Upper lobe of left lung (tissue), 6 donors: ENCODE measurements at places on chromosomes 11 and 22.

- DNase-seq, result no peak
Observed at GRCh38 chr22:48340727-48341709, 1486.7 kb downstream of the BRD1 start.

- no peak for DNase-seq
Observed at GRCh38 chr11:66851698-66852465, 5.0 kb upstream of the LRFN4 start.

DNA sequence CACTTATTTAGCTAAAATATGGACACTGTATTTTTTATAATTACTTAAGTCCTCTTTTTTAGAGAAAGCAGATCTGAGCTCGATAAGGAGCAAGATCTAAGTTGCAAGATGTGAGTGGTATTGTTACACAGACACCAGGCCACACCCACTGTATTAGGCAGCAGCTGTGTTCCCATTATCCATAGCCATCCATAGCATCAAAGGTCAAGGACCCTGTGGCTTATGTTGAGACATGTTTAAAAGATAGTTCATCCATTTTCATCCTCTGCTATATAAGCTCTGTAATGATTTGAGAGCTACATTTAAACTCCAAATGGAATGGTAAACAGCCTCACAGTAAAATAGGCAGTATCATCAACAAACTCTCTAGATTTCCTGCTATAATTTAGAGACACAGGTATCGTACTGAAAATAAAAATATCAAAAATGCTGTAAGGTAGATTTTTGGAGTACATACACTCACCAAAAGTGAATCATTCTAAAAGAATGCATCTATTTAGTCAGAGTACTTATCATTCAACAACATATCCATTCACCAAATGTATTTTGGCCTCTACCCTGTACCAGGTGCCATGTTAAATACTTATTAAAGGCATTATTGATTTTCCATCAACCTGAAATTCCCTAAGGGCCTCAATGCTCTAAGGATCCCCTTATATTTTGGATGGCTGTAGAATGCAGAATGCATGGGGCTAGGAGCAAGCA lies 574.0 kb downstream of the LRRC4C start:
- DNase-seq, result no peak

- no peak for DNase-seq
Observed at GRCh38 chr11:86438685-86439084, 64.0 kb downstream of the CCDC81 start.

DNA sequence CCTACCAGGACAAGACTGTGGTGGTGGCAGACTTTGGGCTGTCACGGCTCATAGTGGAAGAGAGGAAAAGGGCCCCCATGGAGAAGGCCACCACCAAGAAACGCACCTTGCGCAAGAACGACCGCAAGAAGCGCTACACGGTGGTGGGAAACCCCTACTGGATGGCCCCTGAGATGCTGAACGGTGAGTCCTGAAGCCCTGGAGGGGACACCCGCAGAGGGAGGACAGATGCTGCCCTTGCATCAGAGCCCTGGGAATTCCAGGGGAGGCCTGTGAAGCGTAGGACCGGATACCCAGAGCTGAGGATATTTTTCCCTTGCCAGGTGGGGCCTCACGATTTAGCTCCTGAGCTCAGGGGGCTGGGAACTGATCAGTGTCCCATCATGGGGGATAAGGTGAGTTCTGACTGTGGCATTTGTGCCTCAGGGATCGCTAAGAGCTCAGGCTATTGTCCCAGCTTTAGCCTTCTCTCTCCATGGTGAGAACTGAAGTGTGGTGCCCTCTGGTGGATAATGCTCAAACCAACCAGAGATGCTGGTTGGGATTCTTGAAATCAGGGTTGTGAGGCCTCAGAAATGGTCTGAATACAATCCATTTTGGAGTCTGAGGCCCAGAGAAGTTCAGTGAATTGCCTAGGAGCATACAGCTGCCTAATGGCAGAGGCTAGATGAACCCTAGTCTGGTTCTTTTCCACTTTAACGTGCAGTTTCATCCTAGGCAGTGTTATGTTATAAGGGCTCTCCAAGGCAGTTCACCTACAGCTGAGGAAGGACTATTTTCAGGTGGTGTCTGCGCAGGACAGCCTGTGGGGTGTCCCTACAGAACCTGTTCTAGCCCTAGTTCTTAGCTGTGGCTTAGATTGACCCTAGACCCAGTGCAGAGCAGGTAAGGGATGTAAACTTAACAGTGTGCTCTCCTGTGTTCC lies 19.5 kb downstream of the PIK3IP1 start:
- no peak for DNase-seq

- no peak for DNase-seq
Observed at GRCh38 chr22:37016134-37016910, 2.9 kb downstream of the TST start.

GRCh38 chr11:107202241-107202640 lies 184.0 kb upstream of the GUCY1A2 start:
- DNase-seq, result no peak

DNA sequence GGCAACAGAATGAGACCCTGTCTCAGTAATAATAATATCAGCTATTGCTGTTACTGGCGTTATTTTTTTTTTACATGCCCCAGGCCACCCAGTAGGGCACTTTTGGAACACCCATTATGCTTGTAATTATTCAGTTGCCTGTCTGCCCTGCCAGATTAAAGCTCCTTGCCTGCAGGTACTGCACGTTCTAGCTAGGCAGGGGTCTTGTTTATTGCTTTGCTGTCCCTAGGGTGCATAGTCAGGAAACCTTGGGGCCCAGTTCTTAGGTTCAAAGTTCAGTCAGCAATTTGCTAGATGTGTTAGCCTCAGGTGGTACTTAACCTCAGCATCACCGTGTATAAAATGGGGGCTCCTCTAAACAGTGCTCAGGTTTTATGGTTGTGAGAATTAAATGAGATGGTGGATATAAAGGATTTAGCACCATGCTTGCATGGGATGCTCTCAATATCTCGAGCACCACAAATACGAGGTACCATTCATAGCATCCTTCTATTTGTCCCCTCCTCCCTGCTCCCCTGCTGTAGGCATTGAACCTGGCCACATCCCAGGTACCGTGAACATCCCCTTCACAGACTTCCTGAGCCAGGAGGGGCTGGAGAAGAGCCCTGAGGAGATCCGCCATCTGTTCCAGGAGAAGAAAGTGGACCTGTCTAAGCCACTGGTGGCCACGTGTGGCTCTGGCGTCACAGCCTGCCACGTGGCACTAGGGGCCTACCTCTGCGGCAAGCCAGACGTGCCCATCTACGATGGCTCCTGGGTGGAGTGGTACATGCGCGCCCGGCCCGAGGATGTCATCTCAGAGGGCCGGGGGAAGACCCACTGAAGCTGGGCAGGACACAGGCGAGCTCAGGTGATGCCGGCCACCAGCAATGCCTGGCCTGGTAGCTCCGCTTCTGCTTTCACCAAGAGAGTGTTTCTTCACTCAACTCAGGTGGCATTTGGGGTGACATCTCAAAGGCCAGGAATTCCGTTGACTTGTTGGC lies 9.4 kb downstream of the MPST start:
- no peak for DNase-seq

DNA sequence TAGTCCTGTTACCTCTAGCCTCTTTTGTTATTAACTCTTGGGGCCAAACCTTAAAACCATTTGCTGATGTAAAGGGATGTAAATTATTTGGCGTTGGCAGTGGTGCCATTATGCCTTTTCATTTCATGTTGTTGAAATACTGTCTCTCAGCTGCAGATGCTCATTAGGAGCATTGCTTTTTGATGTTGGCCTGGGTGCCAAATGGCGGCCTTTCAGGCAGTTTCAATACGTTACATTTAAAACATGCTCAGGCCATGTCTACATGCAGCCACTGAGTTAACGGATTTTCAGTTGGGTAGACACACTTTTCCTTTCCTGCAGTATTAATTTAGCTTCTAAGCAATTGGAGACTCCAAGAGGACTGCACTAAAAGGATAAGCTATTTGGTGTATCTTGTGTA lies 5.3 kb downstream of the NCAM1 start:
- no peak for DNase-seq

DNA sequence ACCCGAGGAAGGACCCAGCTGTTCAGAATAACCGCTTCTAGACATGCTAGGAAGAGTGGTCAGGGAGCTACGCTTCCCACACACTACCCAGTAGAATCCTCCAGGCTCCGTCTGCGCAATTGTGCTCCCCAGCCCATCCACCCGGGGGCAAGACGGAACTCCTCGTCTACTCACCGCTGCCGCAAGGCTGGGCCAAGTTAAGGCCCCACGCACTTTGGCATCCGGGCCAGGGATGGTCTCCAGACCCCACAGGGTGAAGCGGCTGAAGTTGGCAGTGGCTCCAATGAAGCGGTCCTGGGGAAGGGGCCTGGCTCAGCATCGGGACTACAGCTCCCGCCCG lies 757 bp downstream of the RNASEH2C start:
- DNase-seq, result no peak

GRCh38 chr11:13947379-13947778 lies 15.1 kb upstream of the SPON1 start:
- no peak for DNase-seq

- no peak for DNase-seq
Observed at GRCh38 chr11:72295471-72295870, 51.5 kb upstream of the PHOX2A start.
